ENCODE measurements at places on chromosomes 3 and 15.
A peak's percentile ranks its signal among the peaks of the same experiment; 100 is the strongest.

- DNase-seq, result no peak
Measured at GRCh38 chr3:111539351-111540331, 2.4 kb upstream of the CD96 start.

DNA sequence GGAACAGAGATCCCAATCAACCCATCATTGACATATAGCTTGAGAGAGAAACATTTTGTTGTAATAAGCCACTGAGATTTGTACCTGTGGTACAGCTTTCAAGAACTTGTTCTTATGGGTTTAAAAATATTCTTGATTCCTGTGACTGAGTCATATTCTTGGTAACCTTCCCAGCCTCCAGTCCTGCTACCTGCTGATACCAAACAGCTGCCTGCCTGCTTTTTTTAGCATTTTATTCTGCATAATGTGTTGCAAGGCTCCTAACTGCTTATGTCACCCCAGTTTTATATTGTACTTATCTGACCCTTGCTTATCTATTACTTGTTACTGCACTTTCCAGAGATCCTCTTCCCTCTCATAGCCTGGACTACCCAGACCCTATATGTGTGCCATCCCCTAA lies 349.3 kb upstream of the SOX2 start:
- peak; percentile 17 for DNase-seq

DNA sequence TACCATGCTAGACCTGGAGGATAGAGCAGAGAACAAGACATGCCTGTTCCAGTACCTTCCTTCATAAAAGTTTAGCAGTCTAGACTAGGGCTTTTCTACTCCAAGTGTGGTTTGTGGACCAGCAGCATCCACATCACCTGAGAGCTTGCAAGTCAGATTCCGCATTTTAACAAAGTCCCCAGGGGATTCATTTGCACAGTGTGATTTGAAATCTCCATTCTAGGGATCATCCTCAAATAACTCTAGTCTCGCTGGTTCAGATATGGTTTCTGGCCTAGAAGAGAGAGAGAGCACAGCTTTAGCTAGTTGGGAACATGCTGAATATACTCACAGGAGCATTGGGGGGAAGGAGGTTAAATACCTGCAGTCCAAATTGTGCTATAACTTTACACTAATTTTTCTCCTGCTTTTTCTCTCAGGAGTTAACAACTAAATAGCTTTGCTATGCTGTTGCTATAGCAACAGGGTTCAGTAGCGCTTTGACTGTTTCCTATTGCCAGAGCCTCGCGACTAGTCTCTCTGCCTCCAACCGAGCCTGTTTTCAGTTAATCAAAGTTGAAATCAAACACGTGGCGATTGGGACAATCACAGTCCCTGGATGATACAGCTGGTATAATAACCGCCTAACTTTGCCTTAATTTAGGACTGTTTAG lies 64.0 kb upstream of the RASGRF1 start:
- no peak for DNase-seq

DNA sequence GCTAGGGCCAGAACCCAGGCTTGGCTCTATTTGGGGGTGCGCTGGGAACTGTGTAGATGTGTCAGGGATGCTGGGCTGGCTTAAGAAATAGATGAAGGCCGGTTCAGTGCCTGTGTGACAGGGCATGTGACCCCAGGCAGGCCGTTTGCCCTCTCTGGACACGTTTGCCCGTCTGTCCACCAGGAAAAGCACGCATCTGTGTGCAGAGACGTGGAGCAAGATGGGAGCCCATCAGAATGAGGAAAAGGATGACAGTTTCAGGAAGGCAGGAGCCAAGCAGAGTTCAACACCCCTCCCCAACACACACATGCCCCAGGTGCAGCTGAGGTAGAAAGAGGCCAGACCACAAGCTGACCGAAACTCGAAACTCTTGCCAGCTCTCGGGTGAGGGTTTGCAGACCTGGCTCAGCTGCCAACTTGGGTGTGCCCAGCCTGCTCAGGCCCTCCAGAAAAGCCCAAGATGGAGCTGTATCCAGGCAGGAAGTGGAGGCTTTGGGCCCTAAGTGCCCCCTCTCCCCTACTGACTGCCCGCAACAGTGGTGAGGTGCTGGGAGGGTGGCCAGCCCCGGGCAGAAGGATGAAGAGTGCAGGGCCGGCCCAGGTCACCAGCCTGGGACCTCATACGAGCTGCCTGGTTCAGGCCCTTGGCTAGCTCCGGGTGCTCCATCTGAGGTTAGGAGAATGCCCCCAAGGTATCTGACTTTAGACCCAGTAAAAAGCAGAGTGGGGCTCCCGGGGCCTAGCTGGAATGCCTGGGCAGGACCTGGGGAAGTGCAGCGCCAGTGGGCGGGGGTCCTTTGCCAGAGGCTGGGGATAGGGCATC lies 10.2 kb upstream of the MESP1 start:
- no peak for DNase-seq

DNA sequence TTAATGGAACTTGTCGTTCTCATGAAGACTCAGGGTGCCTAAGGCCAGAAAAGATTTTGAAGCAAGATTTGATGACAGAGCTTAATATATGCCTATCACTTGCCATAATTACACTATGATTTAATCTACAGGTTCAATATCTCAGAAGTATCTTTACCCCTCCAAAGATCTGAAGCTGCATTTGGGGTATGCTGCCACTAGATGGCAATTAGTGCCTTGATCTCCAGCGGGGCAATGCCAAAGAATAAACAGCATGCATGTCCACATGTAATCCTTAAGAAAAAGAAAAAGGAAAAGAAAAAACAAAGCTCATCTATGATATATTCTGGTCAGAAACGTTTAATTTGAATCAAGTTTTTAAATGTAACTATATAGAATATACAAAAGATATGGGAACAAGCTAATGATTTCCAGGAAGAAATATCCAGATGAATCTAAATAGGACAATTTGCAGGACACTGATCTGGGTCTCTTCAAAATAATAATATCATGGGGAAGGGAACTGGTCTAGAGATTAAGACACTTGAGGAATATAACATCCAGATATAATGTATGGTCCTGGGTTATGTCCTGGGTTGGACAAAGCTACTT lies 55.0 kb upstream of the SOX14 start:
- peak; percentile 5 for DNase-seq

GRCh38 chr3:46713050-46713897 lies 4.4 kb downstream of the PRSS50 start:
- DNase-seq, result no peak

DNA sequence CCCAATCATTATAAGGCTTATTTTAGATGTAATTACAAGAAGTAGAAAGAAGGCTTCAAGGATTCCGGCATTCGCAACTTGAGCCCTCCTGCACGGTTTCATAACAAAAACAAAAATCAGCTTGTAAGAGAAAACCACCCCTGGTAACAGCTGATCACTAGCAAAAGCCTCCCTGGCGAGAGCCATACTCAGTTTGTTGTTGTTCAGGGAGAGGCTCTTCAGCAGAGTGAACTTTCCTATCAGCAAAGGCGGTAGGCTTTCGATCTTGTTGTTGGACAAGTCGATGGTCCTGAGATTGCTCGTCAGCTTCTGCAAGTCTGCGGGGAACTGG lies 710 bp downstream of the LRRC57 start:
- no peak for DNase-seq

- DNase-seq, result no peak
Measured at GRCh38 chr3:25855266-25855784, 65.4 kb downstream of the OXSM start.

DNA sequence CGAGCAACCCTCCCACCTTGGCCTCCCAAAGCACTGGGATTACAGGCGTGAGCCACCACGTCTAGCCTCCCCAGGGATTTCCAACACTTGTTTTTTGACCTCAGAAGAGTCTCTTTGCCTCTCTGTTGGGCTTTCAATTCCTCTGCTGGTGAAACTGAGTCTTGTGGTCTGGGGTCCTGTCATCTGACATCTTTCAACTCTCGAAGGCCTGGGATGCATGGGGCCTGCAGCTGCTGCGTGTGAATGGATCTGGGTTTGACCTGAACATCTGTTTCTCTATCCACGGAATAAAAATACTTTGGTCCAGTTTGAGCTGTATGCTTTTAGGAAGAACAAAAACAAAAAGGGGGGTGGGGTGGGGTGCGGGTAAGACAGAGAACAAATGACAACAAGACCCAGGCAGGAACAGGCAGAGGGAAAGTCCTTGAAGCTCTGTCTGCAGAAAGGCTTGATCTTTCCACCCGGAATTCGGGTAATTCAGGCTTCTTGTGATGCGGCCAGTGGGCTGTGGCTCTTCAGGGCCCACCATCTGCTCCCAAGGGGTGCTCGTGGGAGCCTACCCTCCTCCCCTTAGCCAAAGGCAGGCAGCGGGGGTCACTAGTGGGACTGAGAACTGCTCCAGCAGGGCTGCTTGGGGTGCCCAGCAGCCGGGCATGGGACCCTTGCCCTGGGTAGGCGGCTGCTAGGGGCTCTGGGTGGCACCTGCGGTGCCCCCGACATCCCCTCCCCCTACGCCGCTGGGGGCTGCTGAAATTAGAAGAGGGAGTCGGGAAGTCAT lies 71.5 kb downstream of the SLC12A8 start:
- no peak for DNase-seq

DNA sequence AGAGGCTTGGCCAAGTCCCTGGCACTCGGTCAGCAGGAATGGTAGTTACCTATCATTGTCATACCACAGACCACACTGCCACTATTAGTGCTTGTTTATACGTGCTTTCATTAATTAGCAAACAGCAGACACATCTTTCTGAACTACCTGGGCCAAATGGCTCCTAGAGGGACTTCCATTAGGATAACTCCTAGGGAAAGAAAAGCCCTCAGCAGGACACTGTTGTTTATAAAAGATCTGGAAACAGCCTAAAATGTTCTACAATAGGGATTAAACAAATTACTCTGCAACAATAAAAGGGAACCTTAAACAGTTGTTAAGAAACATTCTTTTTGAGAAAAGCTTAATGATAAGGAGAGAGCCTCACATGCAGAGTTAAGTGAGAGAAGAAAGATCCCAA lies 38.5 kb downstream of the ARHGEF3 start:
- no peak for DNase-seq

DNA sequence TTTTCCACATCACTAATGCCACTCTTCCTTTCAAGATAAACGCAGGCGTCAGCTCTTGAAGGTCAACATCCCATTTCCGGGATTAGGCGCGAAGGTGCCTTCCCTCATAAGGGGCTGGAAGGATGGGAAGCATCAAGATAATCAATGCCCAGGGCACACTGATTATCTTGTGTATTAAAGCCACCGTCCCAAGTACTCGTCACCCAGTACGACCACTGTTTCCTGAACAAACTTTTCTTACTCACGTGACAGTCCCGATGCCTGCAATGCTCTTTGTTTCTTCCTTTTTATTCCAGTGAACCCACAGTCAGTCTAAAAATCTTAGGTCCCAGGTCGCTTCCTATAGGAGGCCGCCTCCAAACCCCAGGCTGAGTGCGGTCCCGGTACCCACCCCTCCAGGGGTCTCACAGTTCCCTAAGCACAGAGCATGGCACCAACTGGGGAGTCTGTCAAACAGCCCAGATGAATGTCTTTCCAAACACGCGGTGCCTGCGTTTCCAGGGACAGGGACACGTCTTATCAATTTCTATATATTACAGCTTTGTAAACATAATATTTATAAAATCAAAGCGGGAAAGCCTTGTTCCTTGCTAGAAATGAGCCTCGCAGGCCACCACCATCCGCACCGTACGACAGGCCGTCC lies 589 bp downstream of the ANAPC13 start:
- DNase-seq, result no peak

DNA sequence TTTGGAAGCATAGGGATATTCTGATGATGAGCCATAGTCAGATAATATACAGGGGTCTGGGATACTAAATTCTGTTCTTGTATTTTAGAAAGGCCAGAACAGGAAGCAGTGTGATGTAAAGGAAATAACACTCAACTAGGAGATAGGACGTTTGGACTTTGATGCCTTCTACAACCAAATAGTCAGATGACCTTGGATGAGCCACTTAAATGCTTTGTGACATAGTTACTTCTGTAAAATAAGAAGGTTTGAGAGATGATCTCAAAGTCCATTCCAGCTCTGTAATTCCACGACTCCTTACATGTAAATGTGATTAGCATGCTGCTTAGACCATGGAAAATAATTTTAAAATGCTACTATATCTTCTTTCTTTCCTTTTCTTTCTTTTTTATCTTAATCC lies 29.5 kb upstream of the CCDC54 start:
- no peak for DNase-seq

- no peak for DNase-seq
Measured at GRCh38 chr3:133054586-133054985, 16.4 kb downstream of the TMEM108 start.

GRCh38 chr15:68776477-68777270 lies 44.0 kb downstream of the ANP32A start:
- no peak for DNase-seq

DNA sequence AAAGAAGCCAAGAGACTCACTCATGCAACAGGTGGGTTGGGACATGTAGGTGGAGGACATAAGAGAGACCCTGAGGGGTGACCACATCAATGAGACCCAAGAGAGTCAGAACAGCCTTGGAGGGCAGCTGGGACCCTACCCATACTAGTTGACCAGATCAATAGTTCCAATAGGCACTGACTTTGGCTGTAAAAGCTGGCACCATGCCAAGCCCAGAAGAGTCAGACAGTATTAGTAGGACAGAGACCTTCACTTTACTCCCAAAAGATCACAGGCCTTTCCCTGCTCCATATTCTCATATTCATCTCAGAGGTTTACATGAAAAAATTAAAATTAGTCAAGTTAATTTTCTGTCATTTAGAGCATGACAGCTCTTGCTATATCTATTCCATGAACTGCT lies 20.9 kb upstream of the GABRR3 start:
- no peak for DNase-seq

GRCh38 chr15:95698951-95699350 lies 631.5 kb upstream of the NR2F2 start:
- DNase-seq, result no peak

GRCh38 chr15:85840802-85841152 lies 46.1 kb upstream of the KLHL25 start:
- DNase-seq, result no peak

DNA sequence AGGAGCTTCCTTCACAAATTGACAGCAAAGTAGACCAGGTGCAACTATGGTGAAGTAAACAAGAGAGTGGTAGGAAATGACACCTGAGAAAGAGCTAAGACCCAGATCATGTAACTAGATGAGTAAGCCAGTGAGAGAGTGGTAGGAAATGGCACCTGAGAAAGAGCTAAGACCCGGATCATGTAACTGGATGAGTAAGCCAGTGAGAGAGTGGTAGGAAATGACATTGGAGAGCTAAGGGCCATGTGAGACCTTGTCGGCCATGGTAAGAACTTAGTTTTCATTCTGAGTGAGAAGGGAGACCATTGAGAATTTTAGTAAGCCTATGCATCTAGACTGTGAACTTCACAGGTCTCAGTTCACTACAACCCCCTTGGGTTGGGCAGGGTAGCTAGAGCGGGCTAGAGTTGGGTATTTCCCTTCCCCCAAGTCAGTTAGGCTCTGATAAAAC lies 5.4 kb upstream of the SENP7 start:
- peak; percentile 90 for DNase-seq

DNA sequence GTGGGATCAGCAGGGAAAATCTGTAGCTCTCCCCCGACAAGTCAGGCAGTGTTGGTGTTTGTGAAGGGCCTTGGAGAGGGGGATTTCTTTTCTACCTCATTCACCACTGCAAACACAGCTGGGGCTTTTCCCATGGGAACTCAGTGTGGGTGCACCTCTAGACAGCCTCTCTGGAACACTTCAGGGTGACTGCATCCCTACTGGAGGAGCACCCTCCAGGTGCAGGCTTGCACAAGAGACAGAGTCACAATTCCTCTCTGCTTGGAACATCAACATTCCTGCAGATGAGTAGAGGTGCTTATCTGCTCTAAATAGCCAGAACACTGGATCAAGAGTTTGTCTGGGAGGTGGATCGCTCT lies 72.7 kb upstream of the AKAP13 start:
- DNase-seq, result peak; percentile 57

- no peak for DNase-seq
Measured at GRCh38 chr15:40106203-40107161, 2.2 kb downstream of the BMF start.

GRCh38 chr15:34056911-34057310 lies 17.9 kb upstream of the AVEN start:
- DNase-seq, result no peak
